ENCODE measurements at places on chromosomes 3 and 15. TPM values are rescaled to one million over a fixed set of nuclear protein-coding genes. Genes with fewer than 3 reads are reported as not detected.

The RLBP1 gene
- not detected for total RNA-seq

The ACKR4 gene
- total RNA-seq: 2.5 TPM

The REC114 gene
- not detected for total RNA-seq

The MAPKBP1 gene
- total RNA-seq: 11.6 TPM

The LRRK1 gene
- total RNA-seq: 2.7 TPM

The ARHGEF26 gene
- total RNA-seq: 1.2 TPM

The ASB14 gene
- 3.9 TPM for total RNA-seq

The SPATA16 gene
- not detected for total RNA-seq

The QARS1 gene
- total RNA-seq: 217 TPM

The PCOLCE2 gene
- total RNA-seq: 101 TPM

The FSD2 gene
- 83.5 TPM for total RNA-seq

The GOLGA6A gene
- not detected for total RNA-seq

The EHHADH gene
- total RNA-seq: 20.6 TPM

The CTDSPL gene
- 40.5 TPM for total RNA-seq

The CCR1 gene
- 2.7 TPM for total RNA-seq

The ULK3 gene
- 23.9 TPM for total RNA-seq

The MYZAP gene
- total RNA-seq: 821 TPM

The OXTR gene
- total RNA-seq: 0.12 TPM

The RETNLB gene
- not detected for total RNA-seq

The NEIL1 gene
- total RNA-seq: 4.1 TPM

The AMOTL2 gene
- 74.7 TPM for total RNA-seq

The BNC1 gene
- total RNA-seq: 0.71 TPM

The CHRNA7 gene
- not detected for total RNA-seq

The WNT7A gene
- total RNA-seq: not detected

The FAM3D gene
- not detected for total RNA-seq

The TBC1D21 gene
- not detected for total RNA-seq

The CLDN1 gene
- total RNA-seq: not detected

The GPR149 gene
- total RNA-seq: not detected

The KCNMB3 gene
- 0.49 TPM for total RNA-seq

The COL6A6 gene
- total RNA-seq: 0.30 TPM

The TGM5 gene
- total RNA-seq: not detected

The CTXND1 gene
- 1.1 TPM for total RNA-seq

The IMP3 gene
- total RNA-seq: 49.1 TPM

The ATP1B3 gene
- total RNA-seq: 24.3 TPM

The ULK4 gene
- total RNA-seq: 4.7 TPM

The SPINK8 gene
- not detected for total RNA-seq

The ACAD11 gene
- total RNA-seq: 23.0 TPM

The CCR9 gene
- total RNA-seq: not detected

The CCR8 gene
- total RNA-seq: not detected

The KCNMB2 gene
- total RNA-seq: 4.6 TPM

The KNG1 gene
- not detected for total RNA-seq

The IL20RB gene
- not detected for total RNA-seq

The OR5H6 gene
- total RNA-seq: not detected

The HAUS2 gene
- total RNA-seq: 11.2 TPM

The ARID3B gene
- total RNA-seq: 1.6 TPM

The TGM4 gene
- total RNA-seq: not detected

The EBLN2 gene
- total RNA-seq: 2.0 TPM

The XRN1 gene
- total RNA-seq: 15.0 TPM

The ITIH3 gene
- 0.97 TPM for total RNA-seq

The LTF gene
- total RNA-seq: 3.2 TPM

The MYO5C gene
- total RNA-seq: 2.0 TPM

The IGDCC3 gene
- total RNA-seq: 0.05 TPM

The CFAP20DC gene
- not detected for total RNA-seq

All from heart right ventricle (tissue), 16 donors.